ENCODE measurements at places on chromosomes 11 and 22.

DNA sequence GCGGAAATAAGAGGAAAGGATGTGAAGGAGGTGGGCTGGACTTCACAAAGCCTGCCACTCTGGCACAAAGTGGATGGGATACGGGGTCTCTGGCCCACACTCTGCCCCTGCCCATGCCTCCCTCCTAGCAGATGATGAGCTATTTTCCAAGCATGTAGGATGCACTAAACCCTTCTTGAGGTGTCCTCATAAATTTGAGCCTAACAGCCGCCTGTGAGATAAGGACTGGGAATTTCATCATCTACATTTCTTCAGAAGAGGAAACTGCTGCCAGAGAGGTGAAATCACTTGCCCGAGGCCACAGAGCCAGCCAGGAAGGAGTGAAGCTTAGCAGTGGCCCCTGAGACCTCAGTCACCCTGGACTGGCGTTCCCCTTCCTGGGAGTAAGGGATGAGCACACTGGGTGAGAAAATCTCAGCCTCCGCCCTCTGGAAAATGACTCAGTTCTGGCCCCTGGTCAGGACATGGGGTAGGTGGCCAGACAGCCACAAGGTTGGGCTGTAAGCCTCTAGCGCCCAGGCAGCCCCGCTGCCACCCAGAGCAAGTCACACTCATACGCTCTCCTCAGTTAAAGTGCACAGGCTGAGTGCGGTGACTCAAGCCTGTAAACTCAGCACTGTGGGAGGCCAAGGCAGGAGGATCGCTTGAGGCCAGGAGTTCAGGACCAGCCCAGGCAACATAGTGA is 27.9 kb downstream of the MB start:
- no peak for DNase-seq

GRCh38 chr22:46884365-46884764 is 121.9 kb downstream of the TBC1D22A start:
- no peak for DNase-seq

- peak; percentile 66 for DNase-seq
These were observed 7.3 kb downstream of the USP47 start for GRCh38 chr11:11848891-11849746.

DNA sequence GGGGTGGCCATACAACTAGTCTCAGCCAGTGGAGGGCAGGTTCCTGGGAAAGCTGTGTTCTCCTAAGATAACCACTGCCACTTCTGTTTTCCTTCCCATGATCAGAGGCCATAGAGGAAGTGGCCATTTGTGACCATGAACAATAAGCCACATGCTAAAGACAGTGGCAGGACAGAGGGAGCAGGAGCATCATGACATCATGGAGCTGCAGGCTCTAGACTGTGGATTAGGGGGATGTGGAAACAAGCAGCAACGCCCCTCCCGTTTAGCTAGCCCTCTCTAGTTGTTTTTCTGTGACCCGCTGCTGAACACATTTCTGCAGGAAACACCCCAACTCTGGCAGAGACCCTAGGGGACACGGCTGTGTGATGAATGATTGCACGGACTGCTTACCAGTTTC is 195.0 kb upstream of the NECTIN1 start:
- no peak for DNase-seq

DNA sequence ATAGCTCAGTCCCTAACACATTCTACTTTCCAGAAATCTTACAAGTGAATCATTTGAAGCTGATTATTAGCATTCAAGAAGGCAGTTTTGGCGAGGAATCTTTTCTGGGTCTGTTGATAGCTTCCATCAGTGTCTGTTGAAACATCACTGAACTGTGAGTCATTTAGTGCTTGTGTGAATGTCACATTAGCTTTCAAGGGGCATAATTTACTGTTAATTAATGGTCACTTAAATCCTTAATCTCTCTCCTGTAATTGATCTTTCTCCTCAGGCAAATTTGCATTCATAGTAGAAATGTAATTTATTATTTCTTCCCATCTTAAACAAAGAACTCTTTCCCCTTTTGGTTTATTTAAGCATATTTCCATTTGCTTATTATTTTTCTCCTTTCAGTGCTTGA is 2.6 kb downstream of the HTR3B start:
- DNase-seq = no peak

DNA sequence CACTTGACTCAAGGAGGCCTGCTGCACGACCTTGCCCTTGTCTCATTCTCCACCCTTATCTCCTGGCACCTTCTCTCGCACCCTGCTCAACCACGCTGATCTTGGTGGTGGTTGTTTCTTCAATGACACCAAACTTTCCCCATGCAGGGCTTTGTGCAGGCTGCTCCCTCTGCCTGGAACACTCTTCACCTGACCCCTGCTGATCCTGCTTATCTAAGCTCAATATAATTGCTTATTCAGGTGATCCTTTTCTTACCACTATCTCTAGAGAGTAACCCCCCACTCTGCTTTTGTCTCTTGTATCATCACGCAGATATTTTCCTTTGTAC is 604.4 kb downstream of the BUD13 start:
- DNase-seq = no peak

- no peak for DNase-seq
These were observed 1.8 kb downstream of the GP1BB start for GRCh38 chr22:19724927-19725661.

- no peak for DNase-seq
These were observed 6.3 kb upstream of the CYP2R1 start for GRCh38 chr11:14898355-14898754.

DNA sequence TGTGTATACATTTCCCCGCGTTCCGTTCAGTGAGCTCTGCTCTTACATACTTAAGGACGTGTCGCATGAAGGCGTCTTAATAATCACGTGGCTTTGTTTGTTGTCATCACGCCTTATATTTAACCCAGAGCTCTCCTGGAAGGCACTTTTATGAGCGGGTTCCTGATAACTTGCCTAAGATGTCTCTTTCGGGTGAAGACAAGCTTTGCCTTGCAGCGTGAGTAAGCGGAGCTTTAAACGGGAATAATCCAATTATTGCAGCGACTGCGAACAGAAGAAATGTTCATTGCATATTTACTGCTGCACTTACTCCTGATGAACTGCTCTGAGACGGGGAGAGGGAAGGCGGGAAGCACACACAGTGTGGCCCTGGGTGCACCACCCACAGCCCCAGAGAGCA is 1128.2 kb downstream of the BRD1 start:
- no peak for DNase-seq

GRCh38 chr11:67435727-67436458 is 1.6 kb downstream of the PTPRCAP start:
- no peak for DNase-seq

- no peak for DNase-seq
These were observed 360.5 kb downstream of the BUD13 start for GRCh38 chr11:116412118-116412889.

DNA sequence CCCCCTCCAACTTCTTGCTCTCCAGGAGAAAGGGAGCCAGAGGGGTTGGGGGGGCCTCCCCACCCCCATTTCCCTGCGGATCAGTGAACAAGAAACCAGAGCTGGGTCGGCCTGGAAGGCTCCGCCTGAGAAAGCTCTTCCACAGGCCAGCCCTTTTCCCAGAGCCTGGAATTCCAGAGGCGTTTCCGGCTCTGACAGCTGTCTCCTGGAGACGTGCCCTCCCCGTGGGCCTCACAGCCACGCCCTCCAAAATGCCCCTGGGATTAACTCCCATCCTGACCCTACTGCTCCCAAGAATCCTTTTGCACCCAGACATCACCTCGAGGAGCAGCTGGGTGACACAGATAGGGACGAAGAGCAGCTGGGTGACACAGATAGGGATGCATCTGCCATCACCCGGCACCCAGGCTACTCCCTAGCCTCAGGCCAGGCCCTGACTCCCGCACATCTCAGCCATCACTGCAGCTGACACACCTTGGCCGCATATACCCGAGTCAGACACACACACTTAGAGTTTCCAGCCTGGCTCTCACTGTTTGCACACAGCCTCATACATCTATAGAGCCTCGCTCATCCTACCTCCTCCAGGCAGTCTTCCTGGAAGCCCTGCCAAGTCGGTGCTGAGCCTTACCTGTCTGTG is 7.6 kb upstream of the CDC42EP1 start:
- no peak for DNase-seq

DNA sequence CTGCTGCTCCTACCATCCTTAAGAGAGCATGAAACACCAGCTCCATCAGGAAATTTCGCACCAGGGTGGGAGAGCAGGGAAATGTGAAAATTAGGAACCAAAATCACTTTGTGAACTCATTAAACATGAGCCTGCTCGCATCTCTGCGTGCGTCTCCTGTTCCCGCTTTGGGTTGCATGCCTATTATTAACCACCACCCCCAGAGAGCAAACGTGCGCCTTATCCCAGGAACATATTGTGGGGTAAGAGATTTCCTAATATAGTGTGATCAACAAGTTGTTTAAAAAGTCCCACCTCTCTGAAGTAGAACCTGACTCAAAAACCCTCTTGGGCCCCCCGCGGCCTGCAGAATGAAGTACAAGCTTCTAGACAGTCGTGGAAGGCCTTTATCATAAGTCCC is 115.0 kb downstream of the TENM4 start:
- DNase-seq = no peak

GRCh38 chr11:63937713-63938478 is 906 bp upstream of the NAA40 start:
- no peak for DNase-seq

DNA sequence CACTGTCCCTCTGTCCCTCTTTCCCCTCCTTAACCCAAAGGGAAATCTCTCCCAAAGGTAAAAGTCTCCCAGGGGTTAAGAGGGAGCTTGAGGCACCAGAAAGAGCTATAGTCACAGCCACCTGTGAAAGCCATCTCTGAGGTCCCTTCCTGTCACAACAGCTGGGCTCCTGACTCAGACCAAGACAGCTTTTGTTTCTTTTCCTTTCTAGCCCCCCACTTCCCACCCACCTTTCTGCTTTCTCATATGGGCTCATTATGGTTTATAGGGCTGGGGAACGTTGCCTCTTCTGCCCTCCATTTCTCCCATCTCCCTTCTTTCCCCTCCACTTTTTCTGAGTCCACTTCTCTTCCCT is 19.1 kb downstream of the MIF start:
- DNase-seq = no peak

DNA sequence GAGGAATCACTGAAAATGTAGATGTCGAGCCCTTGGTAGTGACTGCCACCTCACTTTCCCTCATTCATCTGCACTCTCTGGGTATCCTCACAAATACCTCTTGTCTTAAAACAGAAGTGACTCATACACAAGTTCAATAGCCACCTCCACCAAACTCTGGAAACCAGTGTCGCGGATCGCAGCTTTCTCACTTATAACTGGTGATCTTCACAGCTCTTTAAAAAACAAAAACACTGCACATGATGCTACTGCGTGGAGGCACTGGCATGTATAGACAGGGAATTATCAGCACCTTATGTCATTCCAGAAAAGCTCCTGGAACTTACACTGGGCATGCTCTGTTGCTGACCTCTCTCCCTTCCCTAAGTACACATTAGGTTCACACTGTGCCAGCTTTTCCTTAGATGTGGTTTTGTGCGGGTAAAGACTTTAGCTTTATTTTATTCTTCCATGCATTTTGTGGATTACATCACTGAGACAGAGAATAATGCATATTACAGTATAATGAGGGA is 425.5 kb upstream of the CADM1 start:
- DNase-seq = no peak

DNA sequence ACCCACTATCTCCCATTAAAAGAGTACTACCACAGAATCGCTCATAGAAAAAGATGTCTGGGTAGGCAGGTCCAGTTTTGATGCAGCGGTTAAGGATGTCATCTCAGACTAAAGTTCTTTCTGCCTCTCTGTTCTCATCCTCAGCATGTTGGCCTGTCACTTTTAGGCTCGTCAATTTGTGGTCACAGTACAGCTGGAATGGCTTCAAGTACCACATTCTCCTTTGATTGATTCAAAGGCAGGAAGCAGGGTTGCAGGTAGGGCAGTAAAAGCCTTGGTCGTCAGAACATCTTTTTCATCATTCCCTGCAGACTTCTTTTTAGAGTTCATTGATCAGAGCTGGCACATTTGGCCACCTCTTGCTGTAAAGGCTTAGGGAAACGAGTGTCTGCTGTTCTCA is 28.7 kb downstream of the SDHD start:
- no peak for DNase-seq

DNA sequence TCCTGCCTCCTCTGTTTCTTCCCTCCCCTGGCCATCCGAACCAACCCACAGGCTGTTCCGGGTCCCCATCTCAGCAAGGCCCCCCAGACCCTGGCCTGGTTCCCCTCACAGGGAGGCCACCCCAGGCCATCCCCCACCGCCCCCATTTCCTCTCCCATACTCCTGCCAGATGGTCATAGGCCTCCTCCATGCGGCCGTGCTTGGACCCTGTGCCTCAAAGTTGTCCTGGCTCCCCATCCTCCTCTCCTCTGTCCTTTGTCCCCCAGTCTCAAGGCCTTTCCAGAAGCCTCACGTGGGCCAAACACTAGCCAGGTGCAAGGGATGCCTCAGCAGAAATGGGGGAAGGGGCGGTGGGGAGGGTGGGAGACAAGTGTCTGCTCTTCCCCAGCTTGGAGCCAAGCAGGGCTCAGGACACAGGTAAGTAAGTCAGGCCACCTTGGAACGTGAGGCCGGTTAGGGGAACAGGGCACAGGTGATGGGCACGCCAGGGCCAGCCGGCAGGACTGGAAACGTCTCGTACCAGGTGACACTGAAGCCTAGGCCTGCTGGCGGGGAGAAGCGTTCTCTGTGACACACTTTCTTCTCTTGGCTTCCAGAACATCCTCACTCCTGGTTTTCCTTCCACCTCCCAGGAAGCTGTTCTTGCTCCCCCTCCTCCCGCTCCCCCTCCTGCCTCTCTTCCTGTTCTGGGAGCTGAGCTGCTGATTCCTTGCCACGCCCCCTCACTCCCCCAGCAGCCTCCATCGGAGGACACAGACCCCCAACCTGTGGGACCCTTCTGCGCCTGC is 31.5 kb upstream of the SLC22A12 start:
- no peak for DNase-seq

- no peak for DNase-seq
These were observed 526.2 kb downstream of the TBC1D22A start for GRCh38 chr22:47288680-47289079.

DNA sequence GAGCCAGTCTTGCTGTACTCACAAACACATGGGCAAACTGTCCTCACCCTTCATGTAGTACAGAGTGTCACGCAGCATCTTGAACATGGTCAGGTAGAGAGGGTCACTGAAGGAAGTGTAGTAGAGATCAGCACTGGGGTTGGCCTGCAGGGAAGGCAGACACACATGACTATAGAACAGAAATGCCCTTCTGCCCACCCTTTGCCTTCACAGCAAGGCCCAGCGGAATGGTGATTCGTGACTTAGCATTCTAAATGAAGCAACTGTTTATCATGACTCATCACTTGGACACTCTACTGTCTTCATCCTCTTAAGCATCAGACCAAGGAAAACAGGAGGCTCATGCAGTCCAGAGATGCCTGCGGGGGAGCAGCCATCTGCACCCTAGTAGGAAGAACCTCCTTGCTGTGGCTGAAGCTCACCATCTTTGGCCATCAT is 33.4 kb downstream of the SERPIND1 start:
- no peak for DNase-seq

- no peak for DNase-seq
These were observed 52.6 kb downstream of the IGSF9B start for GRCh38 chr11:133903875-133904817.

- DNase-seq = no peak
These were observed 228.2 kb upstream of the ZC3H12C start for GRCh38 chr11:109864834-109865547.

- DNase-seq = no peak
These were observed 375.7 kb upstream of the KIRREL3 start for GRCh38 chr11:127376301-127376700.

GRCh38 chr11:13851691-13852090 is 110.8 kb upstream of the SPON1 start:
- no peak for DNase-seq

GRCh38 chr22:45310331-45310976 is 720 bp downstream of the FAM118A start:
- no peak for DNase-seq

Measured in NCI-H526 (cell line).